Adrenal gland (tissue), 19 donors: ENCODE measurements at places on chromosomes 1 and 21. TPM values are rescaled to one million over a fixed set of nuclear protein-coding genes. Genes with fewer than 3 reads are reported as not detected.

AMY1A gene
- total RNA-seq, result not detected

CLCA4 gene
- total RNA-seq, result not detected

- DNase-seq, result no peak
These were observed 100.5 kb downstream of the GLIS1 start for GRCh38 chr1:53638360-53639035.

- peak; percentile 87 for DNase-seq
These were observed 17.2 kb upstream of the RASSF5 start for GRCh38 chr1:206489980-206490770.

DNA sequence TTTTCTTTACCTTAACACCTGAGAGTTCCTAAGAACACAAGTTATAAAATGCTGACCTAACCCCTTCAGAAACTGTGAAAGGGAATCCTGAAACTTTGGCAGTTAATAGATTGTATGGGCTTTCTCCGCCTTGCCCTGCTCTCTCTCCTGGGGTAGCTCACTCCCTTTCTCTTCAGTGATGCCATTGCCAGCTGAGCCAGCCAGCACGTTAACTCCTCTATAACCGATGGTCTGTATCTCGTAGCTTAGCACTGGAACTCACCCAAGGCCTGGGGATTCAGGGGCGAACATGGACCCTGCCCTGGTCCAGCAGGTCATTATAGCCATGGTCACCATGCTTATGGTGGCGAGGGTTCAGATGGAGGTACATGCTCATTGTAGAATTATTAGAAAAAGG, 40.7 kb downstream of the TRAPPC10 start:
- no peak for DNase-seq
